ENCODE measurements at places on chromosomes 12 and 14. TPM values are rescaled to one million over a fixed set of nuclear protein-coding genes. Genes with fewer than 3 reads are reported as not detected.

The C12orf50 gene
- total RNA-seq: not detected

The SLC25A21 gene
- 0.37 TPM for total RNA-seq

The MYBPC1 gene
- total RNA-seq: 0.51 TPM

The TEX52 gene
- not detected for total RNA-seq

The RNASE2 gene
- total RNA-seq: 1.7 TPM

The CYP27B1 gene
- total RNA-seq: 0.25 TPM

The USP44 gene
- total RNA-seq: 0.22 TPM

The PIANP gene
- not detected for total RNA-seq

- H3K4me3 ChIP-seq: no peak overlapping the region
- H3K27me3 ChIP-seq: no peaks in the 10 kb centered on the region
- H3K4me1 ChIP-seq: no peaks in the 10 kb centered on the region
- H3K27ac ChIP-seq: no peak overlapping the region
- no peak for DNase-seq
- no peaks in the 10 kb centered on the region for H3K36me3 ChIP-seq
Observed at GRCh38 chr12:12097891-12098690, 27.4 kb downstream of the BCL2L14 start.

DNA sequence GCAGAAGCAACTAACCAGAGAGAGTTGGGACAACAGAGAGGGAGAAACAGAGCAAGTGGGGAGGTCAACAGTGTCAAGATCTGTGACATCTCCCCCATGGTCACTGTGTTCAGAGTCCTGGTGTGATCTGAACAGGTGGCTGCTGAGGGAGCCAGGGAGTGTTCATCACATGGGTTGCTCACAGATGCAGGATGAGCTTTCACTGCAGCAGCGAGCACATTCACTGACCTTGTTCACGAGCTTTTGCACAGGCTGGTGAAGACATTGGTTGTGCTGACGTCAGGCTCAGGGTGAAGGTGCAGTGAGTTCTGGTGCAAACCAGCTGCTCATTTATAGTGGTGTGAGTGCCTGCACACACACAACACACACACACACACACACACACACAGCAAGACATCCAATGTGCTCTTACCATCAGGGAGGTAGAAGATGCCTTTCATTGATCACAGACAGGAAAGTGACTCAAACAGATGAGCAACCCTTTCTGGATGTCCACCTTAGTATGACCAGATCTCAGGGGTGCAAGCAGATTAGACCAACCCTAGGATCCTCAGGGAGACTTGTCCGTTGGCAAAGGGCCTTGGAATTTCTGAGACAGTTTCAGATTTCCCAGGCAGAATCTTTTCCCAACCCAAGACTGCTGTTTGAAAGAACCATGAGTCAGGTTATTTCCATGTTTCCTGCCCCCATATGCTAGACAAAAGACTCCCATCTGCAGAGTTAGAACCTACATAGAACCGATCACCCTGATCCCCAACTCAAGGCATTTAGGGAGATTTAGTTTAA is 44.3 kb upstream of the OR10AD1 start:
- no peaks in the 10 kb centered on the region for H3K27me3 ChIP-seq
- H3K4me3 ChIP-seq: no peak overlapping the region
- no peak overlapping the region for H3K27ac ChIP-seq
- no peaks in the 10 kb centered on the region for H3K4me1 ChIP-seq
- DNase-seq: no peak

DNA sequence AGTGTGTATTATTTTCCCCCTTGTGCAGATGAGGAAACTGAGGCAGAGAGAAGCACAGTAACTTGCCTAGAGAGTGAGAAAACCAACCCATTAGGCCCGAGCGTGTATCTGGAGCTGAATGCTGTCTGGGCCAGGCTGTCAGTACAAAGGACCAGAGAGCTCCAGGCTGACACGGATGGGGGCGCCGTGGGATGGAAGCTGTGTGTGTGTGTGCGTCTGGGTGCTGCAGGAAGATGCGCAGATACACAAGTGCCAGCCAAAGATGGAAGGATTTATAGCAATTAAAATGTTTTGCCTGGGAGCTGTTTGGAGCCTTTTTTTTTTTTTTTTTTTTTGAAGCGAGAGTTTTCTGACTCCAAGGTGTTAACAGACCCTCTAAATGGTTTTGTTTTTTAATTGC is 53.7 kb upstream of the GPATCH2L start:
- H3K27me3 ChIP-seq: no peaks in the 10 kb centered on the region
- no peaks in the 10 kb centered on the region for H3K36me3 ChIP-seq
- no peak overlapping the region for H3K4me3 ChIP-seq
- no peak for DNase-seq
- no peaks in the 10 kb centered on the region for H3K4me1 ChIP-seq

DNA sequence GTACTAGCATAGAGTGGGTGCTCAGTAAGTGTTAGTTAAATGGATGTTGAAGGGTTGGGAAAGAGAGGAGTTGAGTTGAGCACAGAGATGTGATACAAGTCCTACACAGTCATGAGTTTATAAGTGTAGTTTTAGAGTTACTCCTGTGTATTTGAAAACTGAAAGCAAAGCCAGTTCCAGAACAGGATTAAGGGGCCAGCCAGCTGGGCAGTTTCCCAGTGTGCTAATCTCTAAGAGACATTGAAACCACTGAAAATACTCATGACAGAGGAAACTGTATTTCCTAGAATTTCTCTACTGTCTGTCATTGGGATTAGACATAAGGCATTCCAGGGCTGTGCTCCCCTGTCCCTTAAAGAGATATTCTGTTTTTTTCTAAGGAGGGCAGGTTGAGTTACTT is 101.0 kb downstream of the DERA start:
- H3K27ac ChIP-seq: peak overlapping the region; percentile 53
- DNase-seq: peak; percentile 82
- H3K4me3 ChIP-seq: no peak overlapping the region
- no peaks in the 10 kb centered on the region for H3K4me1 ChIP-seq
- peaks cover 3% of the 10 kb centered on the region for H3K36me3 ChIP-seq

- no peak overlapping the region for H3K27ac ChIP-seq
- no peak for DNase-seq
- no peaks in the 10 kb centered on the region for H3K27me3 ChIP-seq
Observed at GRCh38 chr12:718756-719102, 33.6 kb upstream of the WNK1 start.

DNA sequence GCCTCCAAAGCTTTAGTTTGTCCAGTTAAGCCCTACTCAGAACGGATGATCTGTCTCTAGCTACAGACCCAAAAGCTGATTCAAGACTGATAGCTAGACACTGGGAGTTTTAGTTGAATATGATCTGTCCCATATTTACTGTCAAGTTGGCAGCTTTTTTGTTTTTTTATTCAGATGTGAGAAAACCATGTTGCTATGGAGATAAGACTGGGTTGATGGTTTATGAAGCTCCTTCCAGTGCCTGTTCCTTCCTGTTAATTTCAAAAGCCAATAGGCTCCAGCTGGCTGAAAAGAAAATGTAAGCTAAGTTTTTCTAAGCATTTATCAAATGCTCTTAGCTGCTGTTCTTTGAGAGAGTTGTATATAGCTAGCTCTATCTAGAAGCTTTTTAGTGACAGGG is 4.7 kb downstream of the DYNLL1 start:
- H3K4me3 ChIP-seq: no peak overlapping the region
- peaks cover 9% of the 10 kb centered on the region for H3K4me1 ChIP-seq
- DNase-seq: no peak
- H3K36me3 ChIP-seq: no peaks in the 10 kb centered on the region
- no peaks in the 10 kb centered on the region for H3K27me3 ChIP-seq

- H3K36me3 ChIP-seq: peaks cover 5% of the 10 kb centered on the region
- no peaks in the 10 kb centered on the region for H3K27me3 ChIP-seq
- H3K4me3 ChIP-seq: peak overlapping the region; percentile 85
- H3K27ac ChIP-seq: peak overlapping the region; percentile 79
- peak; percentile 56 for DNase-seq
Observed at GRCh38 chr12:56157201-56158028, 744 bp upstream of the MYL6 start.

GRCh38 chr12:115670869-115671268 is 606.6 kb downstream of the MED13L start:
- DNase-seq: no peak
- H3K36me3 ChIP-seq: no peaks in the 10 kb centered on the region
- H3K4me1 ChIP-seq: no peaks in the 10 kb centered on the region
- no peak overlapping the region for H3K4me3 ChIP-seq
- no peaks in the 10 kb centered on the region for H3K27me3 ChIP-seq

GRCh38 chr12:44377443-44378187 is 498.5 kb downstream of the NELL2 start:
- H3K4me3 ChIP-seq: no peak overlapping the region
- H3K36me3 ChIP-seq: no peaks in the 10 kb centered on the region
- no peaks in the 10 kb centered on the region for H3K4me1 ChIP-seq
- H3K27ac ChIP-seq: no peak overlapping the region

DNA sequence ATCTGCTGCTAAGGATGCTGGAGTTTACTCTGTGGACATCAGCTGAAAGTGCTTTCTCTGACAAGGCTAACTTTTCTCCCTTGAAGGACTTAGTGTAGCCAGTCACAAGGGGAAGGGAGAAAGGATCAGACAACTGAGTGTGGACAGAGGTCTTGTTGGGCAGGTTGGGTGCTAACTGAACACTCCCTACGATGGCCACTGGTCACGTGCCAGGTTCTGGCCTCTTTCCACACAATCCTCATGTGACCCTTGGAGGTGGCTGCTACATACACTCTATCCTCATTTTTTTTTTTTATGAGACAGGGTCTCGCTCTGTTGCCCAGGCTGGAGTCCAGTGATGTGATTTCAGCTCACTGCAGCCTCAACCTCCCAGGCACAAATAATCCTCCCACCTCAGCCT is 39.7 kb downstream of the FOXN4 start:
- peaks cover 36% of the 10 kb centered on the region for H3K36me3 ChIP-seq
- no peaks in the 10 kb centered on the region for H3K4me1 ChIP-seq
- H3K27me3 ChIP-seq: no peaks in the 10 kb centered on the region
- H3K4me3 ChIP-seq: no peak overlapping the region

GRCh38 chr12:125142601-125143000 is 77.4 kb downstream of the AACS start:
- no peak overlapping the region for H3K4me3 ChIP-seq
- H3K27me3 ChIP-seq: no peaks in the 10 kb centered on the region
- no peaks in the 10 kb centered on the region for H3K4me1 ChIP-seq

DNA sequence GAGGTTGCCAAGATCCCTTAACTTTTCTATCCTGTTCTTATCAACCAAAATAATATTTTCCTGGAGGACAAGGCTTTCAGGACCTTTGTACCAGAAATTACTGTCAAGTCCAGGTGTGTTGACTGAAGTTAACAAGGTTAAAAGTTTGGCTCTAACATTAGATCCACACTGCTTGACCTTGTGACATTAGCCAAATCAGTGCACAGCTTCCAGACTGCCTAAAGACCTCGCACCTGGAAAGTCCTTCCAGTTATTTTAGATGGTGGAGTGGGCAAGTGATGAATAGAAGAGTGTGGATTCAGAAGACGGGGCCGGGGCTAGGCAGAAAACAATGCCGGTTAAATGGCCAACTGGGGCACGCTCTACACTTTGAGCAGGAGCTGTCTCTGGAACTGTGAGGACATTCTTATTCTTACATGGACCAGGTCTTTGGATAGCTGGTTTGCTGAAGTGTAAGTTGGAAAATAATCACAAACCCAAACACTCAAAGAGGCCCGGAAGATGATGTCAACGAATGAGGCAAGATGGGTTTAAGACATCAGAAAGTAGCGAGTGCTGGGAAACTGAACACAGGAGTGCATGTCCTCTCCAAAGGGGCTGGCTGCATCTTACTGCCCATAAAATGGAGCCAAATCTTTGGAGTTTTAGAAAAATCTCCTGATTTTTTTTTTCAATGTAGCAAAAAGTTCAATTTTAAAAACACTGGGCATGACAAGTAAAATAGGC is 56.3 kb downstream of the NIN start:
- no peaks in the 10 kb centered on the region for H3K4me1 ChIP-seq
- H3K36me3 ChIP-seq: no peaks in the 10 kb centered on the region
- no peak overlapping the region for H3K4me3 ChIP-seq
- no peak for DNase-seq

DNA sequence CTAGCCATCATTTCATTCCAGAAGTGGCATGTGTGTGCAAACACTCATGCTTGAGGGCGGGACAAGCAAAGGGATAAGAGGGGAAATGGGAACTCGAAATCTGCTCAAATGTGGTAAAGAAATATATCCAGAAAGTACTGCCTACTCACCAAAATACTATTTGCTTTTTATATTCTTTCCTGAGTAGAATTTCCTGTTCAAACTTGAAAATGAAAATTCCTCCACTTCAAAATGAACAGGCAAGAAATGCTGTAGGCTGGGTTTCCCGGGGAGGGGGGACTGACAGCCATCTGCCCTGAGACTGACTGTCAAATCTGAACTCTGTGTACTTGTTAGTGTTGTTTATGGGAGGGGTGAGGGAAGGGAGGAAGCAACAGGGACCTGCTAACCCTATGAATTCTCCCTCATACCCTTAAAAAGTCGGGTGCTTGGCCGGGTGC is 34.6 kb downstream of the NTF3 start:
- H3K4me1 ChIP-seq: no peaks in the 10 kb centered on the region
- no peak overlapping the region for H3K4me3 ChIP-seq
- no peak overlapping the region for H3K27ac ChIP-seq
- no peaks in the 10 kb centered on the region for H3K27me3 ChIP-seq
- H3K36me3 ChIP-seq: no peaks in the 10 kb centered on the region
- no peak for DNase-seq

DNA sequence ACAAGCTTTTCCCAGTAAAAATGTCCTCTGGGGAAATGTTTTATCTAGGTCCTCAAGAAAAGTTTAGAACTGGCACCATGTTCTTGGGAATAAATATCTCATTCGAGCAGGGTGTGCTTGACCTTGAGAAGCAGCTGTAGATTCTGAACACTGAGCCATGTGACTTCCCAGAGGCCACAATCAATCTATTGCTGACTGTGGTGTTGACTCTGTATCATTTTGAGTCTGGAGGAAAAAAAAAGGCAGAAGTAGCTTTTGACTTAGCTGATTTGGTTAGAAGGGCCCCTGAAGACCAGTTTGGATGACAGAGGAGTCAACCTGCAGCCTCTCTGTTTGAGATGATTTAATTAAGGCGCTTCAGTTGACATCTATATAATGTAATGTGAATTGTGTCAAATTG is 592.4 kb upstream of the SEL1L start:
- no peak for DNase-seq
- H3K36me3 ChIP-seq: no peaks in the 10 kb centered on the region
- H3K4me1 ChIP-seq: no peaks in the 10 kb centered on the region
- no peak overlapping the region for H3K4me3 ChIP-seq
- no peaks in the 10 kb centered on the region for H3K27me3 ChIP-seq

GRCh38 chr12:76866151-76866567 is 12.7 kb downstream of the CSRP2 start:
- H3K4me1 ChIP-seq: no peaks in the 10 kb centered on the region
- DNase-seq: no peak
- no peak overlapping the region for H3K4me3 ChIP-seq
- H3K27me3 ChIP-seq: no peaks in the 10 kb centered on the region

GRCh38 chr14:28765831-28766468 is 637 bp upstream of the FOXG1 start:
- H3K4me3 ChIP-seq: peak overlapping the region; percentile 7
- H3K36me3 ChIP-seq: no peaks in the 10 kb centered on the region
- DNase-seq: no peak
- no peak overlapping the region for H3K27ac ChIP-seq
- H3K27me3 ChIP-seq: peaks cover 17% of the 10 kb centered on the region
